NCI-H1930 (cell line): ENCODE measurements at places on chromosomes 1 and 21.

- DNase-seq: no peak
Measured at GRCh38 chr1:3120140-3120539, 51.1 kb downstream of the PRDM16 start.

- DNase-seq: no peak
Measured at GRCh38 chr1:165686121-165686970, 12.0 kb downstream of the ALDH9A1 start.

- DNase-seq: no peak
Measured at GRCh38 chr1:177032434-177032833, 132.1 kb downstream of the ASTN1 start.

- DNase-seq: no peak
Measured at GRCh38 chr1:202628646-202629215, 81.5 kb downstream of the SYT2 start.
